ENCODE measurements at places on chromosomes 5 and 9.

GRCh38 chr5:74471875-74472274, 168.7 kb downstream of the ENC1 start:
- DNase-seq: no peak

DNA sequence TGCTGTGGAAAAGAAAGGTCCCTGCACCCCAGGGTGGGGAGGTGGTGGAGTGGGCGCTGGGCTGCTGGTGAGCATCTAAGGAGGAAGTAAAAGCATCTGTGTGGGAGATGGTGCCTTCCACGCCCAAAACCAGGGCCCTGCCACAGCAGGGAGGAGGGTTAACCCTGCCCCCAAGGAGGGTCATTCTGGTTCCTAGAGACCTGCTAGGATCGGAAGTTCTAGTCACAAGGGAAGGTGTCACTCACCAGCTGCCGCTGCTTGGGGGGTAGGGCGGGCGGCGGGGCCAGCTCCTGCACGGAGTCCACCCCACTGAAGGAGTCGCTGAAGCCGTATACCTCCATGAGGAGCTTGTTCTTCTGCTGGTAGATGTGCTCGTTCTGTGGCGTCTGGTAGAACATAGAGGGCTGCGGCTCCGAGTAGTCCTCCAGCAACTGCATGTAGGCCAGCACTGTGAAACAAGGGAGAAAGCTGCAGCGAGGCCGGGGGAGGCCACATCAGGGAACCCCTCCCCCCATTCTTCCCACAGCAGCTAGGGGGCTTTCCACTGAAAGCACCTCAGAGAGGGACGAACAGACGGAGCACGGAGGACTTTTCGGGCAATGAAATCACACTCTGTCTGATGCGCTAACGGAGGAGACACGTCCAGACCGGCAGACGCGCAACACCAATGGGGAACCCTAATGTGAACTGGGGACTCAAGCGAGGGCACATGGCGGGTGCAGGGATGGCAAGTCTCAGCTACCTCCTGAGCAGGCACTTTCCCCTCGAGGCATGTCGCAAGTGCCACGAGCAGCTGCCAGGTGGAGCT, 76.4 kb downstream of the PRRT1B start:
- no peak for DNase-seq

GRCh38 chr5:91499943-91500531, 116.9 kb upstream of the ARRDC3 start:
- DNase-seq: peak; percentile 34

DNA sequence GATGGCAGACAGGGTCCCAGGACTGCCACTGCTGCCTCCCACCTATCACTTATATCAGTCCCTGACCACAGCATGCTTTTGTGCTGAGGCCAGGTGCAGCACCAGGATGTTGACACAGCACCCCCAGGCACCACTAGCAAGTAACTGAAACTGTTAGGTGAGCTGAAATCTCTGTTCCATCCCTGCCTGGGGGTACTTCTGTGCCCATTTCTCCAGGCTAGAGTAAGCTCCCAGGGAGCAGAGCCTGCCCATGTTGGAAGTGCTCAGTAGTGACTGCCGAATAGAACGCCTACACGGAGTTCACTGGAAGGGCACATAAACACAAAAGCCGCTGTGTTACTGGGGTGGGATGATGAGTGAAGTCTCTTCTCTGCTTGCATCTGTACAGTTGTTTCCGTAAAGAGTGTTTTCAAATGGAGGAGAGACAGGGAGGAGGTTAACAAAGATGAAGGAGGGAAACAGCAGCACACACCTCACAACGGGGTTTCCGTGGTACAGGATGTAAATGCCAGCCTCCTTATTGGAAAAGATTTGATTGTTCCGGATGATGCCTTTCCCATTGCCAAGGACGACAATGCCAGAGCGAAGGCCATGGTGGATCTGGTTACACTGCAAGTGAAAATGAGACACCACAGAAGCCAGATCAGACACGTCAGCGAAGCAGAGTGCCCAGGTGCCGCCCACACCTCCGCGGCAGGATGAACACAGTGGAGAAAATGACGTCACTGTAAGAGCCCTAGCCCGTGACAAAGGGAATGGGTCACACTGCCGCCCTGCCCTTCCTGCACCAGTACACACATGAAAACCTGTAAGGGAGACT, 43.1 kb downstream of the POLR1E start:
- no peak for DNase-seq

- DNase-seq: no peak
Observed at GRCh38 chr9:105171589-105171988, 72.9 kb upstream of the SLC44A1 start.

GRCh38 chr9:125983681-125984080, 236.5 kb downstream of the PBX3 start:
- no peak for DNase-seq

- no peak for DNase-seq
Observed at GRCh38 chr9:130246126-130246525, 19.4 kb upstream of the HMCN2 start.

DNA sequence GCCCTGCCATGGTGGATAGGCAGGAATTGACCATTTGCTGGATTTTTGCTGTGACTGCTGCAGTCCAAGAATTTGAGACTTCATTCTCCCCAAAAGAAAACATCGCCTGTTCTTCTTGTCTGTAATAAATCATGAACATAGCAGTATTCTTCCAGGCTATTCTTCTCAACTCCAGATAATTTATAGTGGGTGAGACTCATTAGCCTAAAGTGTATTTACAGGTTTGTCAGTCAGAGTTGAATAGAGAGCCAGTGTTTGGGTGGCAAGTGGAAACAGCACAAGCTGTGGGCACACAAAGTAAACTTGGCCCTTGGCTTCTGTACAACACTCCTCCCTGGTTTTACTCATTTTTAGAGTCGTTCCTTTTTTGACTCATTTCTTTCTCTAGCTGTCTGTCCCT, 128.2 kb upstream of the VCAN start:
- DNase-seq: no peak

DNA sequence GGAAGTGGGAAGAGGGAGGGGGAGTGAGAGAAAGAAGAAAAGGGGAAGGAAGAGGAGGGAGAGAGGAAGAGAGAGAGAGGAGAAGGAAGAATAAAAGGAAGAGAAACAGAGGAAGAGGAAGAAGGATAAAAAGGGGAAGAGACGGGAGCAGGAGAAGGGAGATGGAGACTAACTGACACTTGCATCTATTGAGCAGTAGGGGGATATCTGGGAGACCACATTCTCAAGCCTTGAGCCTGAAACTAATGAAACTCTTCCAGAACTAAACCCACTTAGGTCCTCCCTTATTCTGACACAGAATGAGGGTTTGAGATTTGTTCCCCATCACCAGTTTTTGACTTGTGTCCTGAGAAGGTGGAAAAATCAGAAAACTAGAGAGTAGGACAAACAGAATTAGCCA, 533.3 kb downstream of the CDH12 start:
- no peak for DNase-seq

GRCh38 chr9:91809581-91810285, 140.3 kb downstream of the ROR2 start:
- DNase-seq: no peak

GRCh38 chr5:81044868-81045267, 84.7 kb downstream of the RASGRF2 start:
- DNase-seq: no peak

- no peak for DNase-seq
Observed at GRCh38 chr5:10662083-10662482, 98.2 kb downstream of the ANKRD33B start.

- no peak for DNase-seq
Observed at GRCh38 chr5:2302169-2302568, 419.4 kb upstream of the IRX4 start.

GRCh38 chr5:112757468-112758208, 20.0 kb downstream of the APC start:
- DNase-seq: peak; percentile 54

- DNase-seq: no peak
Observed at GRCh38 chr9:98370976-98371315, 115.5 kb upstream of the TBC1D2 start.

Measured in NCI-H1092 treated with DMSO at 0.1 percent for 48 hours (cell line).